ENCODE measurements at places on chromosomes 3 and 15.

DNA sequence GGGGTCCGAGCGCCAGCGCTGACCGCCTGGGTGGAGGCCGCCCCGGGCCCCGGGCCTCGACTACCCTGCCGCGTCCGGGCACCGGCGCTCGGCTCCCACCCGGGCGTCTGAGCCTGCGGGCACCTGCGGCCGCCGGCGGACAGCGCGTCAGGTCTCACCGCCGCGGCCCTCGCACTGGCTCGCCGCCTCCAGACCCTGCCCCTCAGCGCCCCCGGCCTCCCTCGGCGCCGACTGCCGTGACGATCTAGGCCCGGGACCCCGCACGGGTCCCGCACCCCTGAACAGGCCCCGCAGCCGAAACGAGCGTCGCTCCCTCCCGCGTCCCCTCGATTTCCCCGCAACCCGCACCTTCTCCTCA lies 297 bp downstream of the PRC1 start:
- DNase-seq, result no peak

GRCh38 chr3:29514170-29514569 lies 233.3 kb downstream of the RBMS3 start:
- DNase-seq, result peak; percentile 59

- DNase-seq, result no peak
Measured at GRCh38 chr3:9935966-9936510, 2.4 kb downstream of the CRELD1 start.

DNA sequence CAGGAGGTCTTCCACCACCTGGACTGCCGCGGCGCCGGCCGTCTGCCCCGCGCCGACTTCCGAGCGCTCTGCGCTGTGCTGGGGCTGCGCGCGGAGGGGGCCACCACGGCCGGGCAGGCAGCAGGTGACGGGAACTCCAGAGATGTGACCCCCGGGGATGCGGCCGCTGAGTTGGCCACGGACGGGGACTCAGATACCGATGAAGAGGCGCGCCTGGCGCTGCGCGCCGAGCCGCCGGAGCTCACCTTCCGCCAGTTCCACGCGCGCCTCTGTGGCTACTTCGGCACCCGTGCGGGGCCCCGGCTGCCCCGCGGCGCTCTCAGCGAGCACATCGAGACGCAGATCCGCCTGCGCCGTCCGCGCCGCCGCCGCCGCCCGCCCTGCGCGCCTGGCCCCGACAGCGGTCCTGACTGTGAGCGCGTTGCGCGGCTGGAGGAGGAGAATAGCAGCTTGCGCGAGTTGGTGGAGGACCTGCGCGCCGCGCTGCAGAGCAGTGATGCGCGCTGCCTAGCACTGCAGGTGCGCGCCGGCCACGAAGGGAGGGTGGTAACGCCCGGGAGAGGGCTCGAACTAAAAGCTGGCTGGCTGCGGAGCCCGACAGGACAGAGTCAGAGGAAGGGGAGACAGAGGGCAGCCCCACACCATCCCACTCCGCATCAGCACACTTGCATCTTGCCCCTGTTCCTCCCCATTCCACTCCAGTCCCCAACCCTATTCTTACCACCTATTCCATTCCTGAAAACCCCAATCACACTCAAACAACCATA lies 885 bp downstream of the EFCC1 start:
- DNase-seq, result no peak

GRCh38 chr3:24261521-24261920 lies 233.1 kb downstream of the THRB start:
- no peak for DNase-seq

DNA sequence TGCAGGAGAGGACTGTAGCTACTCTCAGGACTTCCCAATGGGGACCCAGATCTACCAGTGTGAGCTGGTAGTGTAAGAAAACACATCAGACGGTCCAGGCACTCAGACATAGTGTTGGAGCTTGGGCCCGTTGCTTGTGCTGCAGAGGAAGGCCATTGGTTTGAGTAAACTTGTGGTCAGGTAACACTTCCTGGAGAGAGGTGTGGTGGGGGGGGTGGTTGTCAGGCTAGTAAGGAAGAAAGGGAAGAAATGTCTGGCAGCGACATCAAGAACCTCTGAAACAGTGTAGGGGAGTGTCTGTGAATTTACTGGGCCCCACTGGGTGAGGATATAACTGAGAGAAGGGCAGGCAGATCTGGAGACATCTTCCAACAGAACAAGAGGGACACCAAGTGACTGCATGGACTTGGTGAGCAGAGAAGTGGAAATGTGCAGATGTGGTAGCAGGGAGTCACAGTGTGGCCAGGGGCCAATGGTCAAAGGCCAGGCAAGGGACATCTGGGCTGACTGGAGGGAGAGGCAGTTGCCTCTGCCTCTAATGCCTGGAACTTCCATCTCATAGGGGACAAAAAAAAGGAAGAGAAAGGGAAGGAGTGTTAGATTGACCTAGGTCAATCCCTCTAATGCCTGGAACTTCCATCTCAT lies 63.7 kb upstream of the MRPS22 start:
- DNase-seq, result no peak

DNA sequence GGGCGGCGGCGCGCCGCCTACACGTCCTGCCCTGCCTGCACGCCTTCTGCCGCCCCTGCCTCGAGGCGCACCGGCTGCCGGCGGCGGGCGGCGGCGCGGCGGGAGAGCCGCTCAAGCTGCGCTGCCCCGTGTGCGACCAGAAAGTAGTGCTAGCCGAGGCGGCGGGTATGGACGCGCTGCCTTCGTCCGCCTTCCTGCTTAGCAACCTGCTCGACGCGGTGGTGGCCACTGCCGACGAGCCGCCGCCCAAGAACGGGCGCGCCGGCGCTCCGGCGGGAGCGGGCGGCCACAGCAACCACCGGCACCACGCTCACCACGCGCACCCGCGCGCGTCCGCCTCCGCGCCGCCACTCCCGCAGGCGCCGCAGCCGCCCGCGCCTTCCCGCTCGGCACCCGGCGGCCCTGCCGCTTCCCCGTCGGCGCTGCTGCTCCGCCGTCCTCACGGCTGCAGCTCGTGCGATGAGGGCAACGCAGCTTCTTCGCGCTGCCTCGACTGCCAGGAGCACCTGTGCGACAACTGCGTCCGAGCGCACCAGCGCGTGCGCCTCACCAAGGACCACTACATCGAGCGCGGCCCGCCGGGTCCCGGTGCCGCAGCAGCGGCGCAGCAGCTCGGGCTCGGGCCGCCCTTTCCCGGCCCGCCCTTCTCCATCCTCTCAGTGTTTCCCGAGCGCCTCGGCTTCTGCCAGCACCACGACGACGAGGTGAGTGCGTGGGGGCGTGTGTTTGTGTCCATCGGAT lies 602 bp downstream of the TRIM71 start:
- DNase-seq, result peak; percentile 58

DNA sequence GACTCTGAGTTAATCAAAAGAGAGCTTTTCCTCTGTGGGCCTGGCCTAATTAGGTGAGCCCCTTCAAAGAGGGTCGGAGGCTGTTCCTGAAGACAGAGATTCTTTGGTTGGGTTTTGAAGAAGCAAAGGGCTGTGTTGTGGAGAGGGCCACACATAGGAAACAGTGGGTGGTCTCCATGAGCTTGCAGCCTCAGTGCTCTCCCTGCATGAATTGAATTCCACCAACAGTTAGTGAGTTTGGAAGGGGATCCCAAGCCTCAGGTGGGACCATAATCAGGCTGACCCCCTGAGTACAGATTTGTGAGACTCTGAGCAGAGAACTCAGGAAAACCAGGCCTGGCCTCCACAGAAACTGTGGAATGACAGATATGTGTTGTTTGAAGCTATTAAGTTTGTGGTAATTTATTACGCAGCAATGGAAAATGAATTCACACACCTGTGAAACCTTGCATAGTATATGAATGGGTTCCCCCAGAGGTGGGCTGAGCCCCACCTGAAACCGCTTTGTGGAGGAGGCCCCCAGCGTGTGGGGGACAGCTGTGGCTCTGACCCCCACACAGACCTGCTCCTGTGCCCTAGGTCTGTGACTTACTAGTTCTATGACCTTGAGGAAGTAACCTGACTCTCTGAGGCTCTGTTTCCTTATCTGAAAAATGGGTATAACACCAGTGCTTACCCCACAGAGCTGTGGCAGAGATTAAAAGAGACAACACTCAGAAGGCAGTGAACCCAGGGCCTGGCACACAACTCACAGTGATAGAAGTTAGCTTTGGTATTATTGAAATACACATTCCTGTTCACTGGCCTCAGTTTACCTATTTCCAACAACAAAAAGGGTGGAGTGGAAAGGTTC lies 431.3 kb downstream of the FOXP1 start:
- no peak for DNase-seq

DNA sequence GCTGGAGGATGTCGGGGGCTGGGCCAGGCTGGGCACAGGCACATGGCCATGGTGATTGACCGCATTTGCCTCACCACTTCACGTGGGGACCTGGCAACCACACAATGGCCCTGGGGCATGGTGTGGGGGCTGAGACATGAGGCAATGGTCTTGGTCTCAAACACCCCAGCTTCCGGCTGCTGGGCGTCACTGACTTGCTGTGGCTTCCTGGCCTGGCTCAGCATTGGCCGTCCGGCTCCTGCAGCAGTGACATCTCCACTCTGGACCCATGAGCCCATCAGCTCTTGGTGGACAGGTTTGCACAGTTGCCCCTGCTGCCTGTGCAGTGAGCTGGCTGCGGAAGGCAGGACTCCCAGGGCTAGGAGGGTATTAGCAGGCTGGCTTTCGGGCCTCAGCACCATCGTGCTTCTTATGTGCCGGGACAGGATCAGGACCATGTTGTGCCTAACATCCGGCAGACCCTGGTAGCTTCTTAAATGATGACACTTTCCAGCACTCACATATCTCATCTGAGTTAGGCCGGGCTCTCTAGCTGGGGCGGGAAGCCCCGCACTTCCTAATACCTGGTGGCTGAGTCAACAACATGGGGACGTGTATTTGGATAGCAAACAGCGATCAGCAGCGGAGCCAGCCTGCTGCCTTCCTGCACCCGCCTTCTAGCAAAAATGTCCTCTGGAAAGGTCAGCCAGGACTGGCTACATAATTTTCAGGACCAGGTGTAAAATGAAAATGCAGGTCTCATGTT lies 34.1 kb downstream of the ZNF710 start:
- peak; percentile 99 for DNase-seq

DNA sequence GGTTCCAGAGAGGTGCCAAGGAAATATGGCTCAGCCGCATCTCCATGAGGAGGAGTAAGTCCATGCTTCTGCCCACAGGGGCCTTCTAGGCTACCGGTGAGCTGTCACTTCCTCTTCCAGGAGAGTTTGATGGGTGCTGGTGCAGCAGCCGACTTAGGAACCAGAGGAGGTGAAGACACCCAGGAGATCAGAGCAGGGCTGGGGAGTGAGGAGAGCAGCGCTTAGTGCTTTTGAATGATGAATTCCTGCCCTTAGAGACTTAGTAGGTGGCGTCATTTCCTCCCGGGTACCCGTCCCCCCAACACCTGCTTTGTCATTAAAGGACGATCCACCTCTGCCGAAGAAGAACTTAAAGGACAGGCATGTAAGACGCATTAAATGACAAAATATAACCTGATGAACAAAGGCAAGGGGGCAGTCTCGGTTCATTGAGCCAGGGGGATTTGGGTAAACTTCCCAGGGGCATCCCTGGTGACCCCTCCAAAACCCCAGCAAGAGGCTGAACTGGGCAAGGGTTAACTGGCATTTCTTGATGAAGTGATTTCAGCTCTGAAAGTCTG lies 67.6 kb downstream of the HES1 start:
- DNase-seq, result peak; percentile 69

- no peak for DNase-seq
Measured at GRCh38 chr3:100311011-100311410, 23.5 kb upstream of the NIT2 start.

DNA sequence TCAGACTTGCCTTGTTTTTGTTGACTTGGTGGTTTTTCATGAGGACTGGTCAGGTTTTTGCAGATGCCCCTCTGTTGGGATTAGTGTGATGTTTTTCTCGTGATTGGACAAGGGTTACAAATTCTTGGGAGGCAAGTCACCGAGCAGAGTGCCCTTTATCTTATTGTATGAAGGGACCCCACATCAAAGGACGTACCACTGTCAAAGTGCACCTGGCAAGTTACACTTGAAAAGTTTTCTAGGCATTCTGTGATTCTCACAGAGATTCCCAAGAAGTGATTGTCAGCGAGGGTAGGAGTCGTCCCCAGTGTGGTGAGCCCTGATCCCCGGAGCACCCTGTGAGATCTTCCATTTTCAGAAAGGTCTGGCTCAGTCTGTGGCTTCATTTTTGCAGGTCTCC lies 110.1 kb downstream of the POLR2M start:
- no peak for DNase-seq

DNA sequence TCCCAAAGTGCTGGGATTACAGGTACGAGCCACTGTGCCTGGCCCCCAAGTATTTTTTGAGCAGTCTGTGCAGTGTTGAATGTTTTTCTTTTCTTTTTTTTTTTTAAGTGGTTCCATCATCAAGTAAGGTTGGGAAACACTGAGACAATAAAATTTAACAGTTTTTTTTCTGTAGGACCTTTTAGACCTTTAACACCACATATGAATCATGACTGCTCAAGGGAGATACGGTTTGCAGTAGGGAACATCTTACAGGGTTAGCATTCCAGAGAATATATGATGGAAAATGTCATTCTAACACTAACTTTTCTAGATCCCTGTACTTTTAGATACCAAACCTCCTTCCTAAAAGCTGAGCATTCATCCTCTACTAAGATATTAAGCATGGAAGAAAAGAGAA lies 41.7 kb downstream of the SNX4 start:
- DNase-seq, result no peak

DNA sequence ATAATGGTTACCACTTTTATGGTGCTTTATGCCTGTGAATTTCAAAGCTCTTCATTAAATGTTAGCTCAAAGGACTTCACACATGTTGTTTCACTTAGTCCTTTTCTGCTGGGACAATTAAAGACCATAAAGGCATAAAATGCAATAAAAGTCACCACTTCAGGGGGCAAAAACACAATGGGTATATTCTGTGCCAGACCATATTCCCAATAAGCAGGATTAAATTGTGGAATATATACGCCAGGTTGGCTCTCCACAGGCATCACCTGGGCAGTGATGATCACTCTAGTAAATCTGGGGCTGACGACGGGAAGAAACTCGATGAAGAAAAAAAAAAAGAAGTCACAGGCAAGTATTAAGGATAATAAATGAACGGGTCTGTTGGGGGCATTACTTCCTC lies 370.2 kb upstream of the CNTN4 start:
- no peak for DNase-seq

DNA sequence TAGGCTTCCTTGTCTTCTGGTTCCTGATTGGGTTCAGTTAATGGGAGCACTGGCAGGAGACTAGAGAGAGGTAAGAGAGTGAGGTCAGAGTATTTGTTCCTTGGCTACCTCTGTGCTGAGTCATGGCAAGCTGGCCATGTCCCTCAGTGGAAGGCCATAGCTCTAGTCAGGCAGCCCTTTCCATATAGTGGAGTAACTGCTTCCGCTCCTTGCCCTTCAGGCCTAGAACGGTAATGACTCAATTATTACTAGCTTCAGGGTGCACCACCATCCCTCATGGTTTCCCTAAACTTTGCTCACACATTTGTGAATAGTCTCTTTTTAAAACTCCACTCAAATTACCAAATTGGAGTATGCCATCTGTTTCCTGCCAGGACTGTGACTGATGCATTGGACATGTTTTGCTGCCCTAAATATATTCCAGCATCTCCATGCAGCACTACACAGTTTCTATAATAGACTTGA lies 10.5 kb upstream of the ANO10 start:
- DNase-seq, result no peak

GRCh38 chr15:99682455-99682854 lies 50.8 kb downstream of the LYSMD4 start:
- DNase-seq, result no peak

- no peak for DNase-seq
Measured at GRCh38 chr15:77347197-77347596, 72.7 kb downstream of the PEAK1 start.
